Right cardiac atrium (tissue), 5 donors: ENCODE measurements at places on chromosomes 12 and 14. TPM values are rescaled to one million over a fixed set of nuclear protein-coding genes. Genes with fewer than 3 reads are reported as not detected.

PTPRB gene
- 40.0 TPM for total RNA-seq

REC8 gene
- total RNA-seq, result 2.9 TPM

CCDC184 gene
- 0.76 TPM for total RNA-seq

DIO3 gene
- not detected for total RNA-seq

CCDC38 gene
- total RNA-seq, result not detected

OTX2 gene
- not detected for total RNA-seq

ASPG gene
- 174 TPM for total RNA-seq

KRT83 gene
- not detected for total RNA-seq

EDDM3A gene
- total RNA-seq, result not detected

C12orf54 gene
- total RNA-seq, result not detected

RPGRIP1 gene
- total RNA-seq, result 1.0 TPM

LRP1 gene
- 181 TPM for total RNA-seq

TMEM132D gene
- not detected for total RNA-seq

KRT75 gene
- not detected for total RNA-seq
